Skin of body (tissue), 3 donors: ENCODE measurements at places on chromosomes 7 and 10. TPM values are rescaled to one million over a fixed set of nuclear protein-coding genes. Genes with fewer than 3 reads are reported as not detected.

Gene WEE2
- total RNA-seq = 0.10 TPM

Gene PHYHIPL
- 1.2 TPM for total RNA-seq

Gene HMX2
- not detected for total RNA-seq

Gene FAM200A
- 6.8 TPM for total RNA-seq

Gene NOC3L
- total RNA-seq = 27.5 TPM

Gene CHCHD3
- 62.7 TPM for total RNA-seq

Gene DENND2A
- total RNA-seq = 24.9 TPM

Gene VPS37D
- total RNA-seq = 3.6 TPM

- no peak for DNase-seq
Measured at GRCh38 chr10:43220657-43221418, 46.0 kb downstream of the RASGEF1A start.

DNA sequence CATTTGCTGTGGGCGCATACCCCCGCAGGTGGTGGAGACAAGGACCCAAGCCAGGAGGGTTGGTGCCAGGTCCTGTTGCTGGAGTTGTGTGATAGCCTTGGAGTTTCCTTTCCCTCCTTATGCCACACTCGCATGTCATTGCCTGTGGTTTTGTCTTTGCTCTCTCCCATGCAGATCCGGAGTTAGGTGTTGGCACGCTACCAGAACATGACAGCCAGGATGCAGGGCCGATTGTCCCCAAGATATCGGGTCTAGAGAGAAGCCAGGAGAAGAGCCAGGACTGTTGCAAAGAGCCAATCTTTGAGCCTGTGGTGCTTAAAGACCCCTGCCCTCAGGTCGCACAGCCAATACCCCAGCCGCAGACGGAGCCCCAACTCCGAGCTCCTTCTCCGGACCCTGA is 369.2 kb upstream of the GALNT17 start:
- no peak for DNase-seq

DNA sequence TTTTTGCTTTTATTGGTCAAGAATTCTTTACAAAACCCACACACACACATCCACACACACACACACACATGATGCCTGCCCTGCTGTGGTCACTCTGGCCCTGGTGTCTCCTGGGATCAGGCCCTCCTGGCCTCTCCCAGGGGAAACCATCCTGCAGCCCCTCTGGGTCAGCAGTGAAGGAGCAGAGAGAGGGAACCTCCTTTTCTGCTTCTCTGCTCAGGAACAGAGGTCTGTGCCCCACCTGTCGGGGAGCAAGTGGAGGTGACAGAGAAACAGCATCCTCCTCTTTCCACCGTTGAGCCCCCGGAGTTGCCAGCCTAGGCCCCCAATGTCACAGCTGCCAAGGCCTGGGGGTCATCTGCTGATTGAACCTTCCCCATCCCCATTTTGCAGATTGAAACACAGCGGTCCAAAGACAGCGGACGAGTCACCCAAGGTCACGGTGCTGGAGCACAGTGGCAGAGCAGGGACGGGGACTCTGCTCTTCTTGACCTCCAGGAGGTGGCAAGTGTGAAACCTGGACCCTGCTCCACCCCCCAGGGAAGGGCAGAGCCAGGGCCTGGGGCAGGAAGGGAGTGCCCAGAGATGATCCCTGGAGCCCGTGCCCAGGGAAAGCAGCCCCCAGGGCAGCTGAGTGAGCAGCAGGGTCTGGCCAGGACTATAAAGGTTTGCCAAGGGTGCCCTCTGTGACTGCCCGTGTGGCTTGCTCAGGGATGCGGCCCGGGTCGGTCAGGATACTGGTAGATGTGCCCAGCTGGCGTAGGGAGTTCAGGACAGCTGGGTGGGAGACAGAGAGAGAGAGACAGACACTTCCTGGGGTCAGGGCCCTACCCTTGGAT is 15.0 kb upstream of the TBL2 start:
- no peak for DNase-seq

GRCh38 chr10:7421526-7421925 is 10.7 kb upstream of the SFMBT2 start:
- DNase-seq = no peak

GRCh38 chr10:47058032-47058702 is 146.9 kb downstream of the PTPN20 start:
- no peak for DNase-seq

- DNase-seq = peak; percentile 81
Measured at GRCh38 chr10:329361-330099, 194.3 kb downstream of the ZMYND11 start.

DNA sequence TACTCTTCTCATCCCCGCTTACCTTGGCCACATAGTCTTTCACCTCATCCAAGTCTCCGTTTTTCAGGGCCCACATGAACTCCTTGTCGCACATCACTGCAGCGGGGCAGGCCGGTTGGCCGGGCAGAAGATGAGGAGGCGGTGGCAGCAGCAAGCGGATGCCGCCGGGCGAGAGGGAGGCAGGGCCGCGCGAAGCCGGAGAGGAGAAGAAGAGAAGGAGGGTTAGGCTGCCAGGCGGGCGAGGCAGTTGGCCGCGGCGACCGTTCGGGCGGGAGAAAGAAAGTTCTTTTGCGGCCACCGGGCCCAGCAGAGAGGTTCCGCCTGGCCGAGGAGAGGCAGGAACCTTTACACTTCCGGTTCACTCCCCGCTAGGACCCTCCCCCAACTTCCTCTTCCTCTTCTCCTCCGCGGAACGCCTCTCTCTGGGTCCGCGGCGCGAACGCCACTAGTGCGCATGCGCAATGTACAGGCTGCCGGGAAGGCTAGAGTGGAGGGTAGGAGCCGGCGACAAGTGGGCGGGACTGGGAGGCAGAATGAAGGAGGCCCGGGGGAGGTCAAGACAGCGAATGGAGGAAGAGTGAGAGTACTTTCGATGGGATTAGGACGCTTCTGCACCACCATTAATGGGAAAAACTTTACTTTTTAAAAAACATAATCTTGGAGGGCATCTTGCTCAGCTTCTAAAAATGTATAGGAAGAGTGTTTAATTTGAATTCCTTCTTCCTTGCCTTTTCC is at the start of gene MTPN:
MTPN (minus strand) TSS at position 353 of the 735 bp plus-strand sequence; CDS start at position 94, 259 bp downstream.
- peak; percentile 94 for DNase-seq

GRCh38 chr7:133121175-133121844 is 39.4 kb upstream of the CHCHD3 start:
- DNase-seq = no peak

DNA sequence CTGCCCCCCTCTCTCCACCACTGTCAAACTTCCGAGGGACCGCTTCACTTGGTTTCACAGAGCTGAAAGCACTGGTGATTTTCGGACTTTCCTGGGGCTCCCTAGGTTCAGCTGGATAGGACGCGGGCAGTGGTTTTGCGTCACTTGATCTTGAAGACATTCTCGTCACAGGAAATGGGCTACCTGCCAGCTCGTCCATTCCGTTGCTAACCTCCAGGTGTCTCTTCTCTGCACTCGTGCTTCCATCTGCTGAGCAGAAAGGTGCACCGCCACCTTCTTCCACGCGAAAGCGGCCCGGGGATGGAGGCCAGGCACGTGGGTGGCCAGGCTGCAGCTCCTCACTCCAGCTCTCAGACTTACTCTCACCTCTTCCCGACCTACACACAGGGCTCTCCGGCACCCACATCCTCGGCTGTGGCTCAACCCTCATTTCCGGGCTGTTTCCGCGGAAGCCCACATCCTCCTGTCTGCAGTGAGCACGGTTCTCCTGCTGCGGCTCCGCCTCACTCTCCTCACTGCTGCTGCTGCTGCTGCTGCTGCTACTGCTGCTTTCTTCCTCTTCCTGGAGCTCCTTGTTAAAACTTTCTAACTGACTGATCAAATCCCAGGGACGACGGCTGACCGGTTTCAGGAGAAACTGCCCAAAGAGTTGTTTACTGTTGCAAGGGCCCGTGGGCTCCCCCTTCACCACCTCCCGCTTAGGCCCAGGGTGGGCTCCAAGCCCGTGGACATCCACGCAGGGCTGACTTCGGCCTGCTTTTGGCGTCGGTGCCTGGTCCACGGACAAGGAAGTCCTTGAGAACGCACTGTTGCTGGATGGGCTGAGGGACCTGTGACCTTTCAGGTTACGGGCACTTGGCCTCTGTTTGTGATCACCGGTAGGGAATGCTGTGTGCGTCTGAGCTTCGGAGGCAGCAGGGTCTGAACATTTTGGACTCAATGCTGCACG is 32.1 kb downstream of the JCAD start:
- DNase-seq = no peak

DNA sequence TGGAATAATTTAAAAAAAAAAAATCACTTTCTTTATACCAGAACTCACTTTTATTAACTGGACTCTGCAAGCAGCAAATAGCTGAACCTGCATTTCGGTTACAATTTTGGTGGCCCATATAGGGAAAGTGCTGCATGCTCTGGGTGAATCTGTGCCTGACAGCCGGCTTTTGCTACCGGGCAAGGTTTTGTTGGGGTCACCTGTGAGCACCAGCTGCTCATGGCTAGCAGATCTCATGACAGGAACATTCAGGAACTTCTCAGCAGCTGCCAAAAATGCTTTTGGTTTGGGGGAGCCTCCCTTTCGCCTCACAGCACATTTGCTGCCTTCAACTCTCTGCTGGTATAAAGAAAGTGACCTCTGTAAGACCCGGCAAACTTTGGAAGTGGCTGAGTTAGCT is 13.2 kb upstream of the CREB3L2 start:
- DNase-seq = no peak

DNA sequence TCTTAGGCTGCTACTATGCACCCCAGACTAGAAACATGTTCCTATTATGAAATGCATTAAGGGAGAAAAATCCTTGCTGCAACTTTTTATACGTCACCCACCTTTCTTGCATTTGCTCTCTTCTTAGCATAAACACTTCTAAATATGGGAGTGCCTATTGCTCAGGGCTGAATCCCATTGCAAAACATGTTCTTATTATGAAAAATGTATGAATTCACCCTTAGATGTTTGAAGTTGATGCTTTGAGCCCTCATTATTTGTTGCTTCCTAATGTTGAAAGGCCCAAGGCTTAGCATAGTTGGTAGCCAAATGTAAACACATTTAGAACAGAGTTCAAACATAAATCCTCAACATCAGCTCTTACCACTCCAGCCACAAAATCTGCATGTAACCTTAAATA is 52.8 kb downstream of the BMPER start:
- no peak for DNase-seq

DNA sequence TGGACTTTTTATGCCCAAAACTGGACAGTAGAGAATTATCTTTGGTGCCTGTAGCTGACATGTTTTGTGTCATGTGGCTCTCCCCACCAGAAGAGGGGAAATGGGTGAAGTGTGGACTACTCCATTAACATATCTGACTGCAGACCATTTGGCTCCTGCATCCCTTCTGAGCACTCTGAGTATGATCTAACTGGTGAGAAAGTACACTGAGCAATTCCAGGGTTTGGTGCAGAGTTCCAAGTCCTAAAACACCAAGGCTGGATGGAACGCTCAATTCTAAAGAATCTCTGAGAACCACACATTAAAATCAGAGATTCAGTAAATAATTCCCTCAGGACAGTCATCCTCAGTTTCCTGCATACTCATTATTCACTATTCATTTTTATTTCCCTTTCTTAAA is 22.8 kb upstream of the OSBPL3 start:
- DNase-seq = no peak

DNA sequence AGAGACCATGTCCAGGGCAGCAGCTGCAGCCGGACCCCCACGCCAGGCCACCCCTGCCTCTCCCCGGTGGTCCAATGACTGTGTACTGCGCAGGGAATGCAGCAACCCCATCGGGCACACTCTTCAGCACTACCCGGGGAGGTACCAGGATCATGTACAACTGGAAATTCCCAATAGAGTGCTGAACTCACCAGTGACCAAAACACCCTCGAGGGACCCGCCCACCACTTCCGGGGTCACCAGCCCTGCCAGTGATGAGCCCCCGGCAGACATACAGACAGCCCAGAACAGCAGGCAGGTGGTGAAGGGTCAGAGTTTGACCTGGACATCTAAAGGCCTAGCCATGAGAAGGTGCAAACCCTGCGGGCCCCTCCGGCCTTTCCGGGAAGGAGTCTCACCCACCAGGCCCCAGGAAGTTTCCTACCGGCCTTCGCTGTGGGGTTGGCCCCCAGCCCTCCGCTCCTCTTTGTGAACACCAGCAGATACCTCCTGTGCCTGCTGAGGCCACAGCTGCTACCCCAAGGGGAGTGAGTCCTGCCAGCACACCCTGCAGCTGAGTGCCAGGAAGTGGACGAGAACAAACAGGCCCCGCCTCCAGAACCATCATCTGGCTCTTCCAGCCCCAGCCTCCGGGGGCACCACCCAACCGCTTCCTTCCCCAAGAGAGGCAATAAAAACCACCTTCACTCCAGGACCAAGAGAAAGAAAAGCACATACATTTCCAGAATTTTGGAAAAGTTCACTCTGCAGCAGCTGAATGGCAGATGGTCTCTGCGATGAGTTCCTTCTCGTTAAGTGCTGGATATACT is 5.0 kb upstream of the ANKRD61 start:
- no peak for DNase-seq

GRCh38 chr10:7206412-7207100 is 204.3 kb downstream of the SFMBT2 start:
- no peak for DNase-seq
